ENCODE measurements at places on chromosomes 4 and X. TPM values are rescaled to one million over a fixed set of nuclear protein-coding genes. Genes with fewer than 3 reads are reported as not detected.

Gene CNKSR2
- 2.2 TPM for total RNA-seq

Gene FAM133A
- total RNA-seq = 0.18 TPM

Gene EOLA2
- 36.4 TPM for total RNA-seq

Gene SPARCL1
- 0.34 TPM for total RNA-seq

Gene SGMS2
- 48.3 TPM for total RNA-seq

Gene RPS3A
- 1,351 TPM for total RNA-seq

Gene CLNK
- total RNA-seq = not detected

Gene DGAT2L6
- total RNA-seq = not detected

Gene FHIP1A
- 4.1 TPM for total RNA-seq

Gene ARX
- not detected for total RNA-seq

Gene GPR119
- total RNA-seq = not detected

Gene TRIM61
- total RNA-seq = 1.4 TPM

Gene RENBP
- total RNA-seq = 1.7 TPM

Gene GPRIN3
- total RNA-seq = 2.6 TPM

Gene PRMT9
- 9.0 TPM for total RNA-seq

Gene ITIH6
- total RNA-seq = not detected

Gene POU4F2
- total RNA-seq = not detected

Gene CPEB2
- total RNA-seq = 47.3 TPM

Gene S100G
- not detected for total RNA-seq

Gene SPANXB1
- not detected for total RNA-seq

Gene SMIM43
- not detected for total RNA-seq

Gene USP26
- not detected for total RNA-seq

Gene ETDA
- not detected for total RNA-seq

Gene GLRA3
- total RNA-seq = not detected

Gene FAM156A
- 24.1 TPM for total RNA-seq

Gene MAGIX
- 1.2 TPM for total RNA-seq

Gene SRD5A3
- 39.5 TPM for total RNA-seq

Gene YTHDC1
- 87.3 TPM for total RNA-seq

Gene HTATSF1
- 29.1 TPM for total RNA-seq

Gene F8A2
- total RNA-seq = not detected

Gene ATP8A1
- 2.9 TPM for total RNA-seq

Gene SH3D19
- total RNA-seq = 57.2 TPM

Gene CT45A3
- total RNA-seq = not detected

Gene UCP1
- total RNA-seq = 0.46 TPM

Gene ASB5
- total RNA-seq = 0.43 TPM

Gene SOWAHB
- total RNA-seq = 6.8 TPM

Gene UFSP2
- total RNA-seq = 21.8 TPM

Gene PNMA5
- not detected for total RNA-seq

Gene MAOA
- 2.5 TPM for total RNA-seq

Gene GPR50
- total RNA-seq = 1.00 TPM

Gene IDUA
- total RNA-seq = 27.0 TPM

Gene CABS1
- total RNA-seq = not detected

Gene UGT2B17
- total RNA-seq = not detected

Gene FAM9C
- total RNA-seq = not detected

Gene DAPP1
- total RNA-seq = 0.59 TPM

Gene PDLIM3
- 30.7 TPM for total RNA-seq

Gene PCYT1B
- 6.3 TPM for total RNA-seq

Gene ARHGAP36
- not detected for total RNA-seq

Gene CSN1S1
- total RNA-seq = not detected

Gene UNC5C
- 5.7 TPM for total RNA-seq

Gene H2BW2
- not detected for total RNA-seq

Gene SPACA5B
- not detected for total RNA-seq

Gene HSFX1
- 0.75 TPM for total RNA-seq

All from astrocyte (in vitro differentiated cells and primary cell).